ENCODE measurements at places on chromosomes 2 and 18.

GRCh38 chr2:59171019-59171418, 929.9 kb upstream of the FANCL start:
- DNase-seq = no peak

GRCh38 chr2:31312898-31313297, 78.9 kb downstream of the EHD3 start:
- DNase-seq = no peak

DNA sequence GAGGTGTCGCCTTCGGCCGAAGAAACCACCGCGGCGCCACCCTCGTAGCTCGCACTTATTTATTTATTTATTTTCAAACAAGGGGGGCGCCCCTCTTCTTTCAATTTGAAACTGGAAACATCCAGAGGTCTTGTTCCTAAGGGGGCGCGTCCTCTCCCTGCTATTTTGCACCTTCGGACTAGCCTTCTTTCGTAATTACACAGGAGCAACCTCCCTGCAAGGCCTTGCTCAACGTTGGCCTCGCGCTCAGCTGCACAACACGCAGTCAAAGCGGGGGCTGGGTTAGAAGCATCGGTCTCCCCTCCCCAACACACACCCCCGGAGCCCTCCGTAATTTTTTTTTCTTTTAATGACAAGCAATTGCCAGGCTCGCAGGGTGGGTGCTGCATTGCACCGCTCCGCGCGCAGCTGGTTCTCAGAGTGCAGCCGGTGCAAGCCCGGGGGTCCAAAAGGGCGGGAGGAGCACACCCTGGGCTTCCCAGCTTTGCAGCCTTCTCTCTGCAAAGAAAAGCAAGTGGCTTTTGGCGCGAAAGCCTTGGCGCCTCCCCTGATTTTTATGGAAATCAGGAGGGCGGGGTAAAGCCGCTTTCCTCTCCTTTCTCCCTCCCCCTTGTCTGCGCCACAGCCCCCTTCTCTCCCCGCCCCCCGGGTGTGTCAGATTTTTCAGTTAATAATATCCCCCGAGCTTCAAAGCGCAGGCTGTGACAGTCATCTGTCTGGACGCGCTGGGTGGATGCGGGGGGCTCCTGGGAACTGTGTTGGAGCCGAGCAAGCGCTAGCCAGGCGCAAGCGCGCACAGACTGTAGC, at the start of gene MYCN:
MYCN (plus strand) TSS at position 697 of the 807 bp plus-strand sequence. CDS start 1,515 bp downstream, outside the sequence.
- DNase-seq = no peak

GRCh38 chr2:168742258-168742932, 60.0 kb upstream of the NOSTRIN start:
- DNase-seq = no peak
